ENCODE measurements at places on chromosomes 2 and 18. TPM values are rescaled to one million over a fixed set of nuclear protein-coding genes. Genes with fewer than 3 reads are reported as not detected.

The GREB1 gene
- 0.23 TPM for total RNA-seq

The UCN gene
- not detected for total RNA-seq

The SLC9A4 gene
- total RNA-seq, result 0.07 TPM

The CIDEA gene
- 1.8 TPM for total RNA-seq

All from endothelial cell of umbilical vein (primary cell).